ENCODE measurements at places on chromosomes 2 and 18. TPM values are rescaled to one million over a fixed set of nuclear protein-coding genes. Genes with fewer than 3 reads are reported as not detected.

POTEF gene
- total RNA-seq, result not detected

SLC30A3 gene
- total RNA-seq, result 9.0 TPM

POTEI gene
- total RNA-seq, result not detected

LRRC30 gene
- not detected for total RNA-seq

ZSWIM2 gene
- not detected for total RNA-seq

PIEZO2 gene
- not detected for total RNA-seq

AKAIN1 gene
- not detected for total RNA-seq

SNED1 gene
- total RNA-seq, result 5.6 TPM

C2orf80 gene
- total RNA-seq, result not detected

ZBTB7C gene
- 2.4 TPM for total RNA-seq

Measured in heart left ventricle (tissue), 16 donors.